H1 (cell line): ENCODE measurements at places on chromosomes 12 and 14. TPM values are rescaled to one million over a fixed set of nuclear protein-coding genes. Genes with fewer than 3 reads are reported as not detected.

Gene DHH
- total RNA-seq = 0.11 and 0.13 TPM in 2 replicates

Gene GRIN2B
- 2.3 and 3.2 TPM in 2 replicates for total RNA-seq

- H3K4me3 ChIP-seq = no peak overlapping the region
- H3K27ac ChIP-seq = no peak overlapping the region
- no peaks in the 10 kb centered on the region for H3K36me3 ChIP-seq
- H3K27me3 ChIP-seq = no peaks in the 10 kb centered on the region
These were observed 192.8 kb downstream of the TBX5 start for GRCh38 chr12:114213055-114213581.

GRCh38 chr12:46135750-46136149 is 133.1 kb downstream of the SLC38A1 start:
- H3K4me3 ChIP-seq = no peak overlapping the region
- no peak for DNase-seq
- no peaks in the 10 kb centered on the region for H3K27me3 ChIP-seq
- H3K36me3 ChIP-seq = no peaks in the 10 kb centered on the region
- H3K4me1 ChIP-seq = no peaks in the 10 kb centered on the region
